ENCODE measurements at places on chromosomes 12 and 14.
A peak's percentile ranks its signal among the peaks of the same experiment; 100 is the strongest.

DNA sequence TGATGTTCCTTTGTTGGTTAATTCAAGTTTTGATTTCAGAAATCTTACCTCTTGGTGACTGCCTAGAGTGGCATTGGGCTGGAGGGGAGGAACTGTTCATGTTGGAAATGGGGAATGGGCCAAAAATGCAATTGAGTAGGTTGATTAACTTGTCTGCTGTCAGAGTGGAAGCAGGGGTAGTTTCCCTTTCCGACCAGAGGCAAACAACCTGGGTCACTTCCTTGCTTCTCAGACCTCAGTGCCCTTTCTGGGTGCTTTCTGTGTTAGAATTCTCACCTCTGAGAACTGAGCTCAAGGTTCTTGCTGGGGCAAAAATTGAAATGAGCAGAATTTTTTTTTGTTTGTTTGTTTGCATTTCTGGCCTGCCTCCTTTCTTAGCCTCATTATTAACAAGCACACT is 2.3 kb upstream of the M6PR start:
- DNase-seq = no peak

GRCh38 chr12:33438025-33438772 is 1.4 kb downstream of the SYT10 start:
- DNase-seq = no peak

GRCh38 chr14:72788972-72789728 is 104.8 kb downstream of the DPF3 start:
- DNase-seq = no peak

DNA sequence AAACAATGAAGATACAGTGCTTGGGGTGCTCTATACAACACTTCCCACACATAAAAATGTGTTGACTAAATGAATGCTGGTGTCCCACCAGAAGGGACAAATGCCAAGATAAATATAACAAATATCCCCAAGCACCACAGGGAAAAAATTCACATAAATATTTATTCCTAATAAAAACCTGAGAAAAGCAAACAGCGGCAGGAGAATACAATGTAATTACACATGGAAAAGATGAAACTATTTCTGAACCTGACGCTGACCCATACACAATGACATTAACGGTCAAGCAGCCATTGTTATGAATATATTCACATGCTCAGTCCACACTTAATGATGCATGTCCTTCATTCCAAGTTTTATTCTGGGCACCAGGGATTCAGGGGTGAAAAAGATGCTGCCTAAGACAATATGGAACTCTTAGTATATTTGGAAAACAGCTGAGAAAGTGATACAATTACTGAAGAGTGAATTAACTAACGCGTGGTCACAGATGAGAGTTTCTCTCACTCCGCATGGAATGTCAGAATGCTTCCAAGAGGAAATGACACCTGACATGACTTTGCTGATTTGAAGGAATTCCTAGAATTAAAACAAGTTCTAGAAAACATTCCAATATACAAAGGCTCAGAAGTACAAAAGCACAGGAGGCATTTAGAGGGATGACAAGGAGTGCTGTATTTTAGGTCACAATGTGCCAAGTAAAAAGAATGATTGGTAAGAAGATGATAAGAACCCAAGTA is 27.9 kb upstream of the PTPRR start:
- DNase-seq = no peak

DNA sequence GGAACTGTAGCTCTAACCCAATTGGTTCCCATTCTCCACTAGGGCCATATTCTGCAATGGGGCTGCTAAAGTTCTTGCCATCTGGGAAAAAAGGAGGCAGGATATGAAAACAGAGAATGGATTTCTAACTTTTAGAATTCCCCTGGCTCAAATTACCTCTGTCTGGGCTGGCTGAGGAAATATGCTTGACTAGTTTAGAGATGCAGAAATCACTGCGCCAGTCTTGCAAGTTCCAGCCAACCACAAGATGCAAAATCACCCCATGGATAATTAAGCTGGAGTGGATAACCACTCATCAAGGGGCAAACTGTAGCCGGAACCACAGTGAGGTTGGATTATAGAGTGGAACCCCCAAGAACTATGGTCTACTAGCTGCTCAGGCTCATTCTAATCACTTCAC is 126.3 kb downstream of the RALGAPA1 start:
- no peak for DNase-seq

- no peak for DNase-seq
Measured at GRCh38 chr14:82759656-82760055, 1226.0 kb upstream of the SEL1L start.

DNA sequence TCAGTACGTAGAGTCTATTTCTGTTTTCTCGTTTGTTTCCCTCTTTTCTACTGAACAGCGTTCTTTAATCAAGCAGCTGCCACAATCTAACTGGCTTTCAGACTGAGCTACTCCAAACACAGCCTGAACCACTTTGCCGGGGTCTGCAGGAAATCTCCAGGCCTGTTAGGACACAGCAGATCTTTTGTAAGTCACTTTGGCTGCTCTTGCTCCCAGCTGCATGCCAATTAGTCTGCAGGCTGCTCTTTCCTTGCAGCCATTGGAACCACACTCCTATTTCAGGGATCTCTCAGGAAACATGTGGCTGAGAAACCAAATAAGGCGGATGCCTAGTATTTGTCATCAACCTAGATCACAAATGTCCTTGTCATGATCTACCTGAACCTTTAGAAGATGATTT is 73.6 kb downstream of the TMTC1 start:
- DNase-seq = peak; percentile 15

- DNase-seq = peak; percentile 11
Measured at GRCh38 chr12:58745348-58746125, 174.8 kb downstream of the LRIG3 start.
